Fibroblast of skin of left quadriceps (primary cell): ENCODE measurements at places on chromosomes 7 and 10.

- no peak for DNase-seq
These were observed 139.0 kb upstream of the ADCY1 start for GRCh38 chr7:45435131-45435530.

DNA sequence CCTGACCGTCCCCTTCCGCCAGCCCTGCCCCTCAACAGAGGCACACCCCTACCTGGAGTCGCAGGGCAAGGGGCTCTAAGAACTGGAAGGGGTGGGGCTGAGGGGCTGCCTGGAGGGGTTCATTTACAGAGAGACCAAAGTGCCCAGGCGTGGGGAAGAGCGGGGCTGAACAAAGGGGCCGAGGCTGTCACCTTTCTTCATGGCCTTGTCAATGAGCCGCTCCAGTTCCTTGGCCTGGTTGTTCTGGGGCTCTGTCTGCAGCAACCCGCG, 2.3 kb upstream of the CLDN15 start:
- DNase-seq: no peak

DNA sequence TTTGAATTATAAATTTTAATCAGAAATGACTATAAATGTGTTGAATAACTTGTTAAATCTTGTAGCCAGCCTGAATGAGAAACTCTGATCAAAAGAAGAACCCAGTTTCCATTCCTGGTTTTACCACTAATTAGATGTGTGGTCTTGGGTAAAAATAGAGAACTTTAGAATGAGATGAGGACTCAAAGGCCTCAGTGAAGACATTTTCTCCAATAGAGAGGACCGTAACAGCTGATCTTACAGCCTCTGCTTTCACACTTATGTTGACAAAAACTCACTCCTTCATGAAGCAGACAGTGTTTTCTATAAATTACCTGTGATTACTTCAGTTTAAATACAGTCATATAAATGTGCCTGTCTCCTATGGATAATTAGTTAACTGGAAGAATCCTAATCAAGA, 200.1 kb upstream of the MEOX2 start:
- DNase-seq: no peak

GRCh38 chr7:50564640-50565558, at the start of gene DDC:
Gene DDC, minus strand, starts transcription at chr7:50565405. Its CDS starts 21,320 bp downstream, at chr7:50544085.
- DNase-seq: no peak

GRCh38 chr7:136940122-136940521, 71.7 kb downstream of the CHRM2 start:
- DNase-seq: no peak

- no peak for DNase-seq
These were observed 86.7 kb upstream of the AGK start for GRCh38 chr7:141464551-141464950.

DNA sequence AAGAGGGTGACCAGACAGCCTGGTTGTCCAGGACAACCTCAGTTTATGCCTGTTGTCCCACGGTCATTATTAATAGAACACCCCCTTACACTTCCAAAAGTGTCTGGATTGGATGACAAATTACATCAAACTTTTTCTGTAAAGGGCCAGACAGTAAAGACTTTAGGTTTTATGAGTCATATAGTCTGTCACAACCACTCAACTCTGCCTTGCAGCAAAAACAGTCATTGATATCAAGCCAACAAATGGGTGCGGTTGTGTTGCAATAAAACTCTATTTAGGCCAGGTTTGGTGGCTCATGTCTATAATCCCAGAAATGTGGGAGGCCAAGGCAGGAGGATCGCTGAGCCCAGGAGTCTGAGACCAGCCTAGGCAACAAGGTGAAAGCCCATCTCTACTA, 66.7 kb upstream of the ATP6V0A4 start:
- peak; percentile 55 for DNase-seq

GRCh38 chr7:1669064-1669951, 769 bp upstream of the ELFN1 start:
- no peak for DNase-seq
